Esophagus mucosa (tissue), 1 donor: ENCODE measurements at places on chromosomes 6 and 20.

DNA sequence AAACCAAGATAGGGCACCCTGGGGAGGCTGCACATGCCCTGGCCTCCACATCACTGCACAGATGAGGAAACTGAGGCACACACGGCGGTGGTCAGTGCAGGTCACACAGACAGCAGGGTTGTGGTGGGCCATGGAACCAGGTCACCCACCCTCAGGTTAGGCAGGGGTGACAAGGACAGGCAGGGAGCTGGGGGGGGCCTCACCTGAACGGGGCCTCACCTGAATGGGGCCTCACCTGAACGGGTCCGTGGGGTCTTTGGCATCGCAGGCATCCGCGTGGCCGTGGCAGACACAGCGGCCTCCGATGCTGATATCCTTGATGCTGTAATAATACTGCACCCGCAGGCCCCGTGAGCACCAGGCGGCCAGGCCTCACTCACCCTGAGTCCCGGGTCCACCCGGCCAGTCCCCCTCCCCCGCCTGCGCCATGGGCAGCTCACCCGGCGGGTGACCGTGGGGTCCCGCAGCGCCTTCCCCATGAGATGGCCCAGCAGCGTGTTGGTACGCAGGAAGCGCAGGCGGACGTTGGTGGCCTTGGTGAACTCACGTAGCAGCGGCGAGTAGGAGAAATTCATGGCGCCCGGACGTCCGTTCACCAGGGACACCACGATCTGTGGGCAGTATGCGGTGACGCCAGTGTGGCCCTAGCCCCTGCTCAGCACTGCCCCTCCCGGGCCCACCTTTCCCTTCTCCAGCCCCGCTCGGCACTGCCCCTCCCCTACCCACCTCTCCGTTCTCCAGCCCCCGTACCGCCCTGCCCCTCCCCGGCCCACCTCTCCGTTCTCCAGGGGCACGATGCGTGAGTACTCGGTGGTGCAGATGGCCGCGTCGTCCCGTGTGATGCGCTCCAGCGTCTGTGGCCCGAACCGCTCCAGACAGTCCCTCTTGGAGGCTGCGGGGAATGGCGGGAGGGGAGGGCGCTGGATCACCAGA, 15.4 kb downstream of the LAMA5 start:
- ATAC-seq, result no peak

DNA sequence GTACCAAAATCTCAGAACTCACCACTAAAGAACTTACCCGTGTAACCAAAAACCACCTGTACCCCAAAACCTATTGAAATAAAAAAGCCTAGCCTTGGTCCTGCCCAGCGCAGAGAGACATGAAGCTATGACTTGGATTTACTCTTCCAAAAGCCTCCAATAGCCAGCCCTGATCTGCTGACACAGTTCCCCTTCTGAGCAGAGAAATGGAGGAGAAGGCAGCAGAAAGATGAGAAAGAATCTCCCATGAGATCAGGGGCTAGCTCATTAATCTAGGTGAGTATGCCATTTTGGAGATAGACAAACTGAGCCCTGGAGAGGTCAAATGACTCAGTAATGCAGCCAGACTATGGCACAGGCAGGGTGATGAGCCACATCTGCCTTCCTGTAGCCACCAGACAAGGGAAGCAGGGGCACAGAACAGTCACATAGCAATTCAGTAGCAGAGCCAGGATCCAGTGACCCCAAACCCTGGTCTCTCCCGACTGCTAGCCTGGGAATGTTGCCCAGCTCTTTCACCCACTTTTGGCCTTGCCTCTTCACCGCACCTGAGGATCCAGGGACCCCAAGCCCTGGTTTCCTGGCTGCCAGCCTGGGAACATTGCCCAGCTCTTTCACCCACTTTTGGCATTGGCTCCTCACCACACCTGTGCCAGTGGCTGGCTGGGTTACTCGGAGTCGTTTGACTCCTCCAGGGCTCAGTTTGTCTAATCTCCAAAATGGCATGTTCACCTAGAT, 7.2 kb upstream of the SDCBP2 start:
- peak; percentile 8 for ATAC-seq

DNA sequence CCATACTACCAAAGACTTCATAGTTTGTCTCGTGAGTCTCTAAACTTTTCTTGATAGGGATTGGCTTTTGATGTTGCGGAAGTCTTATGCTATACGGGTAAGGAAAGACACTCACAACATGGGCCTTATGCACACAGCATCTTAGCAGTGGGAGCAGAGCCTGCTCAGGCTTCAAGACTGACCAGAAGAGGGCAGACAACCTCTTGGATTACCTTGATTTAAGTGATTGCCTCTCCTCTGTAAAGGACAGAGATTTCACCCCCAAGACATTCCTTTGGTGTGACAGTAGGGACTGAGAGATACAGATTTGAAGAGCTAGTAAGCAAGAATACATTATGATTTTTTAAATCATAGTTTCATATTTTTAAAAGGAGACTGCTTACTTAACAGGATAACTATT, 71.0 kb upstream of the SAMD3 start:
- peak; percentile 62 for ATAC-seq

- ATAC-seq, result no peak
These were observed 21.9 kb upstream of the PTPN1 start for GRCh38 chr20:50488236-50488806.

DNA sequence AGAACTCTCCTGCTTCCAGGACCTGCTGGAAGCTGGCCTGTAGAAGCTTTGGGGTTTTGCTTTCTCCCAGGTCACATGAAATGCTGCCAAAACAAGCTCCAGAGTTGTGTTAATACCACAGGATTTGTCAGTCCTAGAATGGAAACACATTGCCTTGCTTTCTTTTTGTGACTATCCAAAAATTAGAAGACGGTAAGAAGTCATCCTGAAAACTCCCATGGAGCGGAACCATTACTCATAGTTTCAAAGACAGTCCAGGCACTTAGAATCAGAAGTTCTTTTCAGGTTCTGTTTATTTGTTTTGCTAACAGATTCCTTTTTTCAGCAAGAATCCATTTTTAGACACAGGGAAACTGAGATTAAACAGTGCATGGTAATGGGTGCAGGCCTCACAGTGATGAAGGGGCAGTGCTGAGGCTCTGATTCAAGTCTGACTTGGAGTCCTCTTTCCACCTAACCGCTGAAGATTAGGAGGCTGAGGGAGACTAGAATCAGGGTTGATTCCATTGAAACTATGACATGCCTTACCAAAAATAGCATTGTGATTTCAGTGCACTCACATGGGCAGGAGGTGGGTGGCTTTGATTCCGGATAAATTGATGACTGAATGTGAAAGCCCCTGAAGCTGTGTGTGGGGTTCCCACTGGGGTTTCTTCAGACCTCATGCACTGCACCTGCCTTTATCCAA, 72.2 kb upstream of the NAA20 start:
- peak; percentile 20 for ATAC-seq

GRCh38 chr6:111154981-111155380, 67.7 kb downstream of the SLC16A10 start:
- ATAC-seq, result no peak

GRCh38 chr20:63696628-63697356, at the start of gene TNFRSF6B:
TNFRSF6B (plus strand) TSS chr20:63696652; CDS start chr20:63696768, 116 bp downstream.
- ATAC-seq, result peak; percentile 3

DNA sequence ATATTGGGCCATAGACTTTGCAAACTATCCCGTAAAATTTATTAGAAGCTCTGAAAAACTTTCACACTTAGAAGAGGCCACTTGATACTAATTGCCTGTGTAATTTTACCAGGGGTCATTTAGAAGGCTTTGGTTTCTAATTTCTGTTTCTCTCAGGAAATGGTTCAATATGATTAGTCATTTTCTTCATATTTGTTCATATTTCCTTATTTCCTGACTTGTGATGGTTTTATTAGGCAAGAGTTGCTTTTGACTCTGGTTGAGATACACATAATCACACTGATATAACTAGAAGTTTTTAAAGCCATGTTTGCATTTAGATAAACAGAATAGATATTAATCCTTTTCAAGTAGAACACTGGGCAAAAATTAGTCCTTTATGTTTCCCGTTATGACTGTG, 11.8 kb upstream of the HBS1L start:
- ATAC-seq, result no peak

DNA sequence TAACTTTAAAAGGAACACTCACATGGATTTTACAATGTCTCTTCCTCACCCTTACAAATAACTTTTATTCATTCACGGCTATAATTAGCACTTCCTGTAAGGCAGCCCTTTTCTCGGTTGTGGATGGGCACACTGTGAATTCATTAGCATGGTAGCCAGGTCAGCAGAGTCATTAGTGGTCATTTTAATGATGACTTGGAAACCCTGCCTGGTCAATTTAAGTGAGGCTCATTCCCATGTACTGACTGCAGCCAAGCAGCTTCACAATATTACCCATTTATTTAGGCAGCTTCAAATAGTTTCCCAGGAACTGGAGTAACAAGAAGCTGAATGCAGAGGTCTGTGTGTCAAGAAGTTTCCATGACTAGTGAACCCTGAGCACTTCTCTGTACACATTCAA, 248.8 kb downstream of the KHDC1L start:
- ATAC-seq, result no peak

DNA sequence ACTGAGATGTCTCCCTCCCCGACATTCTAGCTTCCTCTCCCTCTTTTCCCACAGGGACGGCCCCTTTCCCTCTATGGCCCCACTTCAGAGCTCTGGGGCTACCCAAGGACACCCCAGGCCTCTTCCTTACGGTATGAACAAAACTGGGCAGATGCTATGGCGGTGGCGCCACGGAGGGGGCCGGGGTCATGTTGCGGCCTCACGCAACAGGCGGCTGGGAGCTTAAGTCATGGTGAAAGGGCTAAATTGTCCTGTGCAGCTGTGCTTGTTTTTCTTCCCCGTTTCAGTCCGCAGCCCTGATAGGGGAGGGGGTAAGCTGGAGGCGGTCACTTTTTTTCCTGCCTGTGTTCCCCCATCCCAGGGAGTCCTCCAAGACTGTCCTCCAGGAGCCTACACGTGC, 17.6 kb upstream of the KIAA1755 start:
- ATAC-seq, result no peak

GRCh38 chr6:83310046-83310445, 116.9 kb downstream of the RWDD2A start:
- no peak for ATAC-seq

- no peak for ATAC-seq
These were observed 88.8 kb upstream of the SIRPA start for GRCh38 chr20:1806456-1806855.

GRCh38 chr20:44170816-44171410, 16.1 kb downstream of the JPH2 start:
- ATAC-seq, result no peak

DNA sequence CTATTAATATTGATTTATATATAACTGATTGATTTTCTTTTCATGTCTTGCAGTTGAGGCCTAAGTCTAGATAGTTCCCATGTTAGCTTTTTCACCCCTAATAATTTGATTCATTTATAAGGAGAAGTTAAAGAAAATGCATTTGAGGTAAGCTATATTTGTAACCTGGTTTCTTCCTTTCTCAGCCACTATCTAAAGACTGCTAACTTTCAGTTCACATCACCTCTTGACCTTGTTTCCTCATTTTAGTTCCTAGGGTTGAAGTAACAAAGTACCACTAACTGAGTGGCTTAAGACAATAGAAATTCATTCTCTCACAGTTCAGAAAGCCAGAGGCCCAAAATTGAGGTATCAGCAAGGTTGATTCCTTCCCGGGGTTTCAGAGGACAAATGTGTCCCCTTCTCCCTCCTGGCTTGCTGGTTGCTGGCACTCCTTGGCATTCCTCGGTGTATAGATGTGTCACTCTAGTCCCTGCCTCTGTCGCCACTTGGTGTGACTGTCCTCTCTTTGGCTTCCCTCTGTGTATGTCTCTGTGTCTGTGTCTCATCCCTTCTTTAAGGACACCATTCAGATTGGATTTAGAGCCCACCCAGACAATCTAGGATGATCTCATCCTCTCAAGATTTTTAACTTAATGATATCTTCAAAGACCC, 55.9 kb upstream of the C20orf144 start:
- no peak for ATAC-seq

DNA sequence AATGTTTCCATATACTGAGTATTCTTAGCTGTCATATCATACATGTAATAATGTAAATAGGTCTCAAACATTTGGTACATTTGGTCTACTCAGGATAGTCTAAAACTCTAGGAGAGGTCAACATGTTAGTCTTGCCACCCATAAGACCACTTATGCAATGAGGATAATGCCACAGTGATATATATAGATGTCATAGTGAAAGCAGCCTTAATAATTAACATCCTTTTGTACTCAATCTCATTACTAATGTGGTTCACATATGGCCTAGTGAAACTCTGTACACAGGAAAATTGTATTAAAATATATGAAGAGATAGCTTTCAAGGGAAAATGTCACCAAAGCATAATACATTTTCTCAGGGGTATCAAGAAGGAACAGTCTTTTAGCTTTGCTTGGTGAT, 577.9 kb downstream of the TFAP2B start:
- no peak for ATAC-seq

- no peak for ATAC-seq
These were observed 50.7 kb downstream of the ANKRD60 start for GRCh38 chr20:58177799-58178198.

DNA sequence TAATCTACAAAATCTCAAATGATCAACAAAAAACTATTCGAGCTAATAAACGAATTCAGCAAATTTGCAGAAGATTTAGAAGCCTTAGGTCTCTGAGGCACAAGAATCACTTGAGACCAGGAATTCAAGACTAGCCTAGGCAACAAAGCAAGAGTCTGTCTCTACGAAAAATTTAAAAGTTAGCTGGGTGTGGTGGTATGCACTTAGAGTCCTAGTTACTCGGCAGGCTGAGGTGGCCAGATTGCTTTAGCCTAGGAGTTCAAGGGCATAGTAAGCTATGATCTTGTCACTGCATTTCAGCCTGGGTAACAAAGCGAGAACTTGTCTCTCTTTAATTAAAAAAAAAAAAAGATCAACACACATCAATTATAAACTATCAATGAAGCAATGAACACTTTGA, 34.2 kb downstream of the FAM184A start:
- no peak for ATAC-seq

DNA sequence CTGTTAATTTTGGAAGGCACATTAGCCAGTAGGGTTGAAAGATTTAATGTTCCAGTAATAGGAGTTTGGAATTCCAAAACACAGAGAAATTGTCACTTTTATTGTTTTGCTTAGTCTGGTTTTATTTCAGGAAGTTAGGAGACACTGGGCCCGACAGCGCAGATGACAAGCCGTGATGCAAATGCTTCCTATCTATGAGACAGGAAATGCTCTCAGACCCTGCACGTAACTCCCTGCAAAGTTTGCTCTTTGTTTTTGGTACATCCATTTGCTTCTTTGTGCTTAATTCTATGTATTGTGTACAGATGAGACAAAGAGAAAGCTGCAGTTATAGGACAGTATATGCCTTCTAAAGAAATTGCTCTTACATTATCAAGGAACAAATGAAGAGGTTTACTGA, 201.6 kb upstream of the SGK1 start:
- no peak for ATAC-seq

DNA sequence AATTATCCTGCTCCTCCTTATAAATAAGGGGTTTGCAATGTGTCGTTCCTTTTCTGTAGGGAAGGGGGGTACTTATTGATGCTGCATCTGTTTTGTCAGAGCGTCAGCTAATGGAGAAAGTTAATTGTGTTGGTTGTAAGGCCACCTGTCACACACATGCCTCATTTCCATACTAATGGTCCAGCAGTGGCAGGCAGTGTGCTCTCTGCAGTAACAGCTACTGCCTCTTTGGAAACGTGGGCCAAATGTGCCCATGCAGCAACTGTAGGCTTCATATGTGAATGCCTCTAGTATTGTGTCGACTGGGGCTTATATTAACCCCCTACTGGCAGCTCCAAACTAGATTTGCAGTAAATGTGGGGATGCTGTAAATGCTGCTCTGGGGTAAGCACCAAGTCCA, 56.3 kb upstream of the OLIG3 start:
- ATAC-seq, result no peak

- ATAC-seq, result no peak
These were observed 26.2 kb downstream of the E2F3 start for GRCh38 chr6:20427856-20428255.
